Astrocyte of the spinal cord (primary cell): ENCODE measurements at places on chromosomes 6 and 20.

DNA sequence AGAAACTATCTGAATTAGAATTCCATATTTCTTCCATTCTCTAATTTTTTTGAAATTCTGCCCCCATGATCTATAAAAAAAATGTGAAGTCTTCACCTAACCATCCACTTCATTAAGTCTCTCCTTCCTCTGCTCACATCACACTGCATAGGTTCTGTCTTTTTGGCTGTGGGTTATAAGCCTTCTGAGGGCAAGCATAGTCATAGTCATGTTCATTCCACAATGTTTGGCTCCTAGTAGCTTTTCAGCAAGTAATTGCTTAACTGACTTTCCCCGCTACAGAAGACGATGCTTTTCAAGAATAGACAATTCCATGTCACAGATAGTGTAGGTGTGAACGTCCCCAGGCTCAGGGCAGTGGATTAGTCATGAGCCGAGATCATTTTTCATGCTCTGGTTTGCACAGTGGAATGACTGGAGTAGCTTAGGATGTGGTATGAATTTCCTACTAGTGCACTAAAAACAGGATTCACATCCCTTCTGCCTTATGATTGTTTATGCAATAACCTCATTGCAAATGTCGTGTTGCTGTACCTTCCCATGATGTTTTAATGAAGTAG lies 29.1 kb downstream of the WRNIP1 start:
- DNase-seq, result no peak

DNA sequence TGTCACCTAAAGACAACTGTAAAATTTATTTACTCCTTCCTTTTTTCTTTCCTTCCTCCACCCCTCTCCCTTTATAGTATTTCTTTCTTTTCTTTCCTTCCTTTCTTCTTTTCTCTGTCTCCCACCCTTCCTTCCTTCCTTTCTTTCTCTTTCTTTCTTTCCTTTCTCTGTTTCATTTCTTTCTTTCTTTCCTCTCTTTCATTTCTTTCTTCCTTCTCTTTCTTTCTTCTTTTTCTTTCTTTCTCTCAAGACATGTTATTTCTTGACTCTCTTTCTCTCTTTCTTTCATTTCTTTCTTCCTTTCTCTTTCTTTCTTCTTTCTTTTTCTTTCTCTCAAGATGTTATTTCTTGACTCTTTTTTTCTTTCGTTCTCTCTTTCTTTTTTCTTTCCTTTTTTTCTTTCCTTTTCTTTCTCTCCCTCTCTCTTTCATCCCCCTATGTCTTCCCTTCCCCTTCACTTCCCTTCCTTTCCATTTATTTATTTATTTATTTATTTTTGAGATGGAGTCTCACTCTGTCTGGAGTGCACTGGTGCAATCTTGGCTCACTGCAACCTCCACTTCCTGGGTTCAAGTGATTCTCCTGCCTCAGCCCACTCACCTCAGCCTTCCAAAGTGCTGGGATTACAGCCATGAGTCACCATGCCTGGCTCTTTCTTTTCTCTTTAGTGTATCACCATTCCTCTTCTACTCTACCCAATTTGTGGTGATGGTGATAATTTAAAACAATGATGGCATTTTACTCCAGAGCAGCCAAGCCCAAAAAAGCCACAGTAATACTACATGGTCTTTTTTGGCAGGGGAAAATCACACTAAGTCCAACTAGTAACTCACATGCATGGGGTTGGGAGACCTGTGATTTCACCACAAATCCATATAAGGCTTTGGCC lies 188.2 kb downstream of the ADGRG6 start:
- peak; percentile 47 for DNase-seq

GRCh38 chr6:621931-622330 lies 35.0 kb downstream of the HUS1B start:
- DNase-seq, result no peak

DNA sequence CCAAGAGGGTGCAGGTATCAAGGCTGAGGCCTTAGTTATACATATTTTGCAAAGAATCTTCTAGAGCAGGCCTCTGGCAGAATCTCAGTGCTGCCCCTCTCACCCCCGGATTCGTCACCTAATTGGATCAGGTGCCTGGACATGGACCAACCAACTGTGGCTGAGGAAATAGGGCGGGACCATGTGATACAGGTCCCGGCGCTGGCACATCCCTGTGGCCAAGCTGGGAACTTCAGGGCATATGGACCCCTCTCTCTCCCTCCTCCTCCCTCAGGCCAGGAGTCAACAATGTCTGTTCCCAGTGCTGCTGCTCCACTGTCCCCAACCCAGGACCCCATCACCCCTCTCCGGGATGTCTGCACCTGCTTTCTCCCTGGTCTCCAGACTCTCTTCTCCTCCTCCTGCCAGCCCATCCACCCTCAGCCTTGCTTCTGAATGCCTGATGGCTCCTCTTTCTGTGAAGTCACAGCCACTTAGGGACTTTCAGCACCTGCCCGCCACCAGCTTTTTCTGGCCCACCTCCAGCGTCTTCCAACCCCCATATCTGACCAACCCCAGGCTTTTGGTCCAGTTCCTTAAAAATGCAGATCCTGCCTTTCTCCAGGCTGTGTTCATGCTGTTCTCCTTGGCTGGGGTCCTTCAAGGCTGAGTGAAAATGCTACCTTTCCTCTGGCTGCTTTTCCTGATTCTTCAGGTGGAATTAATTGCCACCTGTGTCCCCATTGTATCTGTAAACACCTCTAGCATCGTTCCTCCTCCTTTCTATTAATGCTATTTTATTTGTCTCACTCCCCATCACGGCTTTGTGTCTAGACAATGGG lies 19.0 kb upstream of the MLN start:
- DNase-seq, result no peak

GRCh38 chr20:14801591-14802325 lies 464.3 kb upstream of the FLRT3 start:
- no peak for DNase-seq

DNA sequence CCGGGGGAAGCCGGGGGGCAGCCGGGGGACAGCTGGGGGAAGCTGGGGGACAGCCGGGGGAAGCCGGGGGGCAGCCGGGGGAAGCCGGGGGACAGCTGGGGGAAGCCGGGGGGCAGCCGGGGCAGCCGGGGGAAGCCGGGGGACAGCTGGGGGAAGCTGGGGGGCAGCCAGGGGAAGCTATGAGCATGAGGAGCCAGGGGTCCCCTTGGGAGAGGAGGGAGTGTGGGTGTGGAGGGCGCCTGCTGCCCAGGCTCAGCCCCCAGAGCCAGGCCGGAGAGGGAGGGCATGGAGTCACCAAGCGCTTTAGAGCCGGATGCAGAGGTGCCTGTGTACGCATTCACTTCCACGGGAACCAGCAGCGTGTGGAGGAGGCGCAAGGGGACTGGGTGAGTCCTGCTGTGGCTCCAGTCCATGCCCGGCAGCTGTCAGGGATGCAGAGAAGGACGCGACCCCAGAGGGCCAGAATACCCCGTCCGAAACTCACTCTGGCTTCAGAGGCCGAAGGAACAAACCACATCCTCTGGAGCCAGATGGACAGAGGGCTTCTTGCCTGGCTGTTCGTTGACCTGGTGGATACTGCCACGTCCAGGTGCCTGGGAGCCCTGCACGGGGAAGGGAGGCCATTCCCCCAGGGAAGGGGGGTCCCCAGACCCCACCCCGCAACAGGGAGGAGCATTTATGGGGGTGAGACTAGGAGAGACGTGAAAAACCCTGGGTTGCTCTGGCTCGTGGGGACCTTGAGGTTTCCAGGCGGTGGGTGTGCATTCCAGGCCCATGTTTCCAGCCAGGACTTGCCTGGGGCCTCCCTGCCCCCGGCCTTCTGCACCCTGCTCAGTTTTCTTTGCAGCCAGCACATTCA lies 26.5 kb upstream of the DACT2 start:
- no peak for DNase-seq

DNA sequence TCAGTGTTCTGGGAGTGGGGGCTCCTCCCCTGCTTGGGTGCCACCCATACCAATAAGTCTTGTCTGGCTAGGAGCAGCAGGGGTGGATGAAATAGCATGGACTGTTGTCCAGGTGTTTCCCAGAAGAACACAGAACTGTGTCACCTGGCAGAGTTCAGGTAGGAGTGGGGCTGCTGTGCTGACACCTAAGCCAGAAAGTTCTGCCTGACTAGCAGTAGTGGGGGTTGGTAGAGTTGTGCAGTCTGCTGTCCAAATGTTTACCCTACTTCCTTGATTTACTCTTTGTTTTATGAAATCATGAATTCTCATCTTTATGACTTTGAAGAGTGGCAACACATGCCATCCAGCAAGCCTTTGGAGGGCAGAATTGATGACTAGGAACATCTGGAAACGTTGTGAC lies 27.3 kb upstream of the SLC35B3 start:
- no peak for DNase-seq

DNA sequence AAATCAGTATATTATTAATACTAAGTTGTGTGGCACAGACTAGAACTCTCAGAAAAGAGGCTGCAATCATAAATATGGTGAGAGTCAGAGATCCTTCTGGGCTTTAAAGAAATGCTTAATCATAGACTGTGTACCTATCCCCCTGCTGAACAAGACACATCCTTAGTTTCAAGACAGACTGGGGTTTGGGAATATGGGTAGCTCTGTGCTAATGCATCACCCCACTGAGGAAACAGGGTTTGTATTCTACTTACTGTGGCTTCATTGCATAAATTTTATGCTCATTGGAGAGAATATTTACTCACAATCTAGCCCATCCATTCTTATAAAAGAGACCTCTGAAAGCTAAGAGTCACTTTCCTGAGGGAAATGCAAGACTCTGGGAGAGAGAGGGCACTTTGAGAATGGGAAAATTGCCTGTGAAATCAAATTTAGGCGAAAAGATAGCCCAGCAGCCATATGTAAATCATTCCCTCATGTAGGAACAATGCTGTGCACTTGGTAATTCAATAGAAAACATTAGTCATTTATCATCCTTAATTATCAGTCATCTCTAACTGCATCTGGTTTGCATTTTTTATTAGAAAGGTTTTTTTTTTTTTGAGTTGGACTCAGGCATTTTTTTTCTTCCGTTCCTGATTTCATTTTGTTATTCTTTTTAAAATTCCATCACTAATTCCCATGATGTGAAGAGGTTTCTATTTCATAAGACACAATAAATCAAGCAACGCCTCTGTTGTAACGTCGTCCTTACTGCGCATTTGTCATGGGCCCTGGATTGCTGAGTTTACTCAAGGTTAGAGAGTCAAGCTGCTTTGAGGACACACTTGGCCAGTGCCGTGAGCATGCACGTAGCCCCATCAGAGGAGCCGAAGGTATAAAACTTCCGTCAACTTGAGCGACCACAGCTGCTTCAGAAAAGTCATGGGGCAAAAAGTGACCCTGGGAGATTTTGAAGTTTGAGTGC lies 91.8 kb downstream of the TRMT11 start:
- DNase-seq, result no peak

- DNase-seq, result no peak
Measured at GRCh38 chr20:24373372-24373771, 96.1 kb upstream of the SYNDIG1 start.
